ENCODE measurements at places on chromosomes 1 and 21. TPM values are rescaled to one million over a fixed set of nuclear protein-coding genes. Genes with fewer than 3 reads are reported as not detected.

The C8A gene
- total RNA-seq: not detected

- no peak for DNase-seq
Observed at GRCh38 chr1:171999756-172000155, 158.5 kb downstream of the DNM3 start.

The CELSR2 gene
- 0.39 TPM for total RNA-seq

GRCh38 chr1:111571987-111572386 is 47.6 kb upstream of the RAP1A start:
- DNase-seq: no peak

DNA sequence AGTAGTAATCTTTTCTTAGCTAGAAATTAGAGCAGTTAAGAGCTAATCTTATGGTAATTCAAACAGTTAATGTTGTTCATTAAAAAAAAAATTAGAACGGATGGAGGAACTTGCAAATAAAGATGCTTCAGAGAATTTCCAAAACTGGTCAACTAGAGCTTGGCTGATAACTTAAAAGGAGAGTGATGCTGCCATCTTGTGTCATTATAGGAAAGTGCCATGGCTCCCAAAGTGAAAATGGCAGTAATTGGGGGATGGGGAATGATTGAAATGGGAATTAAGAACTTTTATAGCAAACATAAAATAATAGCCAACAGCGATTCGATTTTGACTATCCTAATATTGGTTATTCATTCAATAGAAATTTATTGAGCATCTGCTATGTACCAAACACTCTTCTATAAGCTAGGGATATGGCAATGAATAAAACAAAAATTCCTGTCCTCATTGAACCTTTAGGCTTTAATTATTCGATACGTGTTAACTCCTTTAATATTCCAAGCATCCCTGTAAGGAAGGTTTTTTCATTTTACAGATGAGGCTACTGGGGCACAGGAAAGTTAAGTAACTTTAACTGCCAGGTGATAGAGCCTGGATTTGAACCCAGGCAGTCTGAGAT is 5.7 kb upstream of the PLPP3 start:
- DNase-seq: no peak

The ARHGAP29 gene
- 0.16 TPM for total RNA-seq

The C1orf210 gene
- total RNA-seq: not detected

- no peak for DNase-seq
Observed at GRCh38 chr1:234732671-234733390, 122.9 kb upstream of the IRF2BP2 start.

DNA sequence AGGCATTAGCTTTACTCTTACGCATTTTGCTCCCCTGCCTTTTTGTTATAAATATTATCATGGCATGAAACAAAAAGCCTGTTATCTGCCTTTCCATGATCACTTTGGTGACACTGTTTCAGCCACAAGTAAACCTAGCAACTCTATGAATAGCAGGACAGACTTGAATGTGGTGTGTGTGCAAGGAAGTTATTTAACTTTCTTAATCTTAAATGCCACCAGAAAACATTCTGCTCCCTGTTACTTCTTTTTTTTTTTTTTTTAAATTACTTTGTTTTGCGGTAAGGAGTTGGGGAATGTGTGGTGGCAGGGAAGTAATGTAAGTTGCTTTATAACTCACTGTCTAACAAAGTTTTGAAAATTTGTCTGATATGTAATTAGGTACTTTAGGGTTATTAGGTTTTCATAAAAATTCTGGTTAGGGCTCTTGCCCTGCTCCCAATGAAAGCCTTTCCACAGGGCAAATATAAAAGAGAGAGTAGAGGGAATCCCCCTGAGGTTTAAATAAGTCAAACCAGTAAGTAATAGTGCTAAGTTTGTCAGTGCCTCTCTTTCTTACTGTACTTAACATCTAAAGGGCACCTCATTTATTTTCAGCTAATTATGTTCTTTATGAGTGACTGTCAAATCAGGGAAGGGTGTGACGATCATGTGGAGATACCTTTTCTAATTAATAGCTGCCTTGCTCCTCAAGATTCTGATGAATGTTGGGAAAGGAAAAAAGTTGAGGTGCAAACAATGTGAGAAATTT is 39.5 kb downstream of the RASAL2 start:
- DNase-seq: no peak

- DNase-seq: no peak
Observed at GRCh38 chr1:159040893-159041724, 31.4 kb downstream of the IFI16 start.

DNA sequence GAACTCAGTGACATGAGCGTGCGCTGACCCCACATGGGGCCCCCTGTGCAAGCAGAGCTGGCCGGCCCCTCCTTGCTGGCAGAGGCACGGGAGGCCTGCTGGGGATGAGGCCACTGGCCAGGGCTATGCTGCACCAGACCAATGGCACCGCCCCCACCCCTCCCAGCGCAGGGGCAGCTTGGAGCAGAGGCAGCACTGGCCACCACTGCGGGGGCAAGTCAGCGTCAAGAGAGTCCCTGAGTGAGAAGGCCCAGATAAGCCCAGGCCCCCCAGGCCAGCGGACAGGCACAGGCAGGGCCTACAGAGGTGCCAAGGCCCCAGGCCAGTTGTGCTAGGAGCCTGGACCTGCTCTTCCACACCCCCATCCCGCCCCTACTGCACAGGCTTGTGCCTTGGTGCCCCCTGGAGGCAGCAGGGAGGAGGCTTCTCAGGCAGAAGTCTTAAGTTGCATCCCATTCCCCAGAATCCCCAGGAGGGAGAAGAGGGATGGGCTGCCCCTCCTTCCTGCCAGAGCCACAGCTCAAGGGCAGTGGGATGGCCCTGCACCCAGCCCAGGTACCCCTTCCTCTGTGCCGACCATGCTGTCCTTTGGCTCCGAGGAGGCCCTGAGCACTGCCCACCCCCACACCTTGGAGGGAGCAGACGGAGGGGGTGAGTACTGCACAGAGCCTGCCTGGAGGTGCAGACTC is 35.8 kb downstream of the EPHX1 start:
- no peak for DNase-seq

GRCh38 chr1:68904477-68904876 is 407.6 kb upstream of the DEPDC1 start:
- DNase-seq: no peak

- DNase-seq: no peak
Observed at GRCh38 chr1:50631161-50631560, 207.9 kb upstream of the DMRTA2 start.

GRCh38 chr21:44727757-44728156 is 16.4 kb upstream of the TSPEAR start:
- DNase-seq: no peak

DNA sequence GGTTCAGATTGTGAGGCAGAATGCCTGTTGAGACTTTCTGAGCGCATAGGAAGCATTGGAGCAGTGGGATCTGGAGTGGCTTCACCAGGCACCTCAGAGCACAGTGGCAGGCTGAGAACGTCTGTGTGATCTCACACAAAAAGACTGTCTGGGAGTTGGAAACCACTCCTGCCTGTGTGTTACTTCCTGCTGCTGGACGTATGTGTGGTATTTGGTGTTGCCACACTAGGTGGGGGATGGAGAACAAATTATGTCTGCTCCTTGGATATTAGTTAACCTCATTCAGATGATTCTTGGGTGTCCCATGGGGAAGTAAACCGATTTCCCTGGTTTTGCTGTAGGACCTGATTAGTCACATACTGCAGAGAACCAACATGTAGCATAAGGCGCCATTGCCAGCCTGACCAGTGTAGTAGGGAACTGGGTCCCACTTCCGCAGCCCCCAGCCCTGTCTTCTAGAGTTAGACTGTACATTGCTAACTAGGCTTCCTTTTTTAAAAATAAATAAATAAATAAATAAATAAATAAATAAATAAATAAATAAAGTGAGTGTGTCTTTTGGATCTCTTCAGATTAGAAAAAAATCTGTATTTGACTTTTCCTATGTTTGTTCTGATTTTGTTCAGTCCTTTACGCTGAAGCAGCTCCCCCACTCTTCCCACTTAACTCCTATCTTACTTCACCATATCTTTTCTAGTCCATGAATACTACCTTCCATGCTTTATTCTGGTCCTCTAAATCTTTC is 26.9 kb downstream of the UCK2 start:
- no peak for DNase-seq

DNA sequence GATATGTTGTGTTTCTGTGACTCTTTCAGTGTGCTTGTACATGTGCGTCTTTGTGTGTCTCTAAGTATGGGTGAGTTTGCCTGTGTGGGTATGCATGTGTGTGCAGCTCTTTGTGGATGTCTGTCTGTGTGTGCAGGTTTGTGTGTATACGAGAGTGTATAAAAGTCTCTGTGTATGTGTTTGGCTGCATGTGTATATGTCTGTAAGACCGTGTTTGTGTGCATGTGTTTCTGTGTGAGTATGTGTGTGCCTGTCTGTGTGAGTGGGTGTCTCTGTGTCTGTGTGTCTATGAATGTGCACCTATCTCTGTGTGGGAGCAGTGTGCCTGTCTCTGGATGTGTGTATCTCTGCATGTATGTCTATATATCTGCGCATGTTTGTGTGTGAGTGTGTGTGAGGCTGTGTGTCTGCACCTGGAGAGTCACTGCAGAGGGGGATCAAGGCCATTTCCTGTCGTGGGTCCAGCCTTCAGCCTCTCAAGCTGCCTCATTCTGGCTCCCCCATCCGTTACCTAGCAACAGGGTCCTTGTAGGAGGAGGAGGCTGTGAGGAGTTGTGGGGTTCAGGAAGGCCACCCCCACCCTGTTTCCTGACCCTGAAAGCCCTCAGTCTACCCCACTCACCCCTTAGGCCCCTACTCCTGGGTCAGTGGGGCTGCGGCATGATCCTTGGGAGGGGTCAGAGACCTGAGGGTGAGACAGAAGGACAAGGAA is 10.4 kb downstream of the FGR start:
- no peak for DNase-seq

GRCh38 chr1:227049253-227049652 is 109.2 kb downstream of the COQ8A start:
- no peak for DNase-seq

DNA sequence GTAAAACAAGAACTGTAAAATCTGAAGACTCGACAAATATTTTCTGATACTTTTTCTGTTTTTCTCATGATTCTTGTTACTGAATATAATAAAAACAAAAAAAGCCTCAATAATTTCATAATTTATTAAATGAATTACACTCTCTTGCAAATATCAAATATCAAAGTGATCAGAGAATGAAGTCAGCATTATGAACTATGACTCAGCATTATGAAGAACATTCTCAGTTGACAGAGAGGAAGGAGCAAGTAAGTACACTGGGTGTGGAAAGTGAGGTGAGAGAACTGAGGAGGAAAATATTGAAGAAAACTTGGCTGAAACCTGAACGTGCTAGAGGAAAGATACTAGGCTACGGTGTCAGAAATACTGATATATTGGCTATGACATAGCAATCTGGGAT is 529.5 kb downstream of the KCNT2 start:
- DNase-seq: no peak

- no peak for DNase-seq
Observed at GRCh38 chr1:232038706-232039677, 412.4 kb downstream of the DISC1 start.

- no peak for DNase-seq
Observed at GRCh38 chr1:226870026-226870400, 403 bp upstream of the PSEN2 start.

DNA sequence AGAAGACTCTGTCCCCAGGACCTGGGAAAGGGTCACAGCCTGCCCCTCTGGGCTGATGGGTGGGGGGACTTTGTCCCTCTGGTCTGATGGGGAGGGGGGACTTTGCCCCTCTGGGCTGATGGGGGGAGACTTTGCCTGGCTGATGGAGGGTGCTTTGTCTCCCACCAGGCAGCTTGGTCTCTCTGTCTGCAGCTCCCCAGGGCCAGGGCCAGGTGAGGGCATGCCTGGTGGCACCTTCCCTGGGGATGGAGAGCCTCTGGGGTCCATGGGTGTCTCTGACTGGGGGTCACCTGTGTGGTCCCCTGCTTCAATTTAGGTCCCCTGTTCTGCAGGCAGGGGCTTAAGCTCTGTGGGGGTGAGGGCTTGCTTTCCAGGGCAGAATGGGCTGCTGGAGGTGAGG is 23.5 kb upstream of the TTC34 start:
- no peak for DNase-seq

DNA sequence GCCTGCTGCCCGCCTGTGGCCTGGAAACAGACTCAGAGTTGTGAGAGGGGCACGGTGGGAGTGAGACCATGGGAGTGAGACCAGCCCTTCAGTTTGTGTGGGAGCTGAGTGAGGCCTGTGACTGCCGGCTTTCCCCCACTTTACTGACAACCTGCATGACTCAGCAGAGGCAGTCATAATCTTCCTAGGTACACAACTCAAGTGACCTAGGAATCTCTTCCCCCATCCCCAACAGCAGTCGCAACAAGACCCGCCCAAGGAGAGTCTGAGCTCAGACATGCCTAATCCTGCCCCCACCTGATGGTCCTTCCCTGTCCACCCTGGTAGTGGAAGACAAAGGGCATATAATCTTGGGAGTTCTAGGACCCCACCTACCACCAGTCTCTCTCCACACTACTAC is 44.2 kb downstream of the KLHL20 start:
- DNase-seq: no peak

GRCh38 chr1:74193908-74194307 is 4.1 kb downstream of the LRRIQ3 start:
- DNase-seq: no peak

GRCh38 chr1:46396441-46397398 is 2.6 kb downstream of the FAAH start:
- no peak for DNase-seq

The PRELP gene
- 0.07 TPM for total RNA-seq

The LCK gene
- total RNA-seq: 284 TPM

DNA sequence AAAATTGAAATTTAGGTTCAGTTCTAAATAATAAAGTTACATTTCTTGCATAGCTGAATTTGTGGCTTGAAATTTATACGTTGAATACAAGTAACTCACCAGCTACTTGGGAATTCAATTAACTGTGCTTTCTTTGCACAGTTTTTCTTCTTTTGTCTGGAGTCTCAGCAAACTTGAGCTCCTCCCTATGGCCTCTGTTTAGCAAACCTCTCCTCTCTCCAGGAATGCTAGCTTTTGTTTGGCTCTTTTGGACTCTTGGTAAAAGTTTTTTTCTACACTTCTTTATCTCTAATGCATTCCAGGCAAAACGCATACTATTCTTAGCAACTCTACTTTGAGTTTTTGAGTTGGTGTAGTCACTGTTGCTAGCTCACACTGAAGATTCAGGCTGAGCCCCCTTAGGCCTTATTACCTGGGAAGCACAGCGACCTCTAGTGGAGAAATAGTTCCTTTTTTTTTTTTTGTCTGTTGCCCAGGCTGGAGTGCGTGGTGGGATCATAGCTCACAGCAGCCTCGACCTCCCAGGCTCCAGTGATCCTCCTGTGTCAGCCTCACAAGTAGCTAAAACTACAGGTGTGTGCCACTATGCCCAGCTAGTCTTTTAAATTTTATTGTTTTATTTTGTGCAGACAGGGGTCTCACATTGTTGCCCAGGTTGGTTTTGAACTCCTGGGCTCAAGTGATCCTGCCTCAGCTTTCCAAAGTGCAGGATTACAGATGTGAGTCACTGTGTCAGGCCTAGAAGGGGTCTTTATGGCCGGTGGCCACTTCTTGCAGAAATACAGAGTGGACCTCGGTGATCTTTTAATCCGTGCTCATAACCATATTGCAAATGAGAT is 61.7 kb downstream of the CASQ2 start:
- DNase-seq: peak; percentile 9

All from activated naive CD4-positive, alpha-beta T cell treated with anti-CD3 and anti-CD28 coated beads, Interleukin-2, amount 50 U/mL, for 72 hours (primary cell).